Head of caudate nucleus (tissue), 42 donors: ENCODE measurements at places on chromosomes 3 and 15.

- no peak for DNase-seq
These were observed 231.1 kb upstream of the TRIM42 start for GRCh38 chr3:140446734-140447133.

DNA sequence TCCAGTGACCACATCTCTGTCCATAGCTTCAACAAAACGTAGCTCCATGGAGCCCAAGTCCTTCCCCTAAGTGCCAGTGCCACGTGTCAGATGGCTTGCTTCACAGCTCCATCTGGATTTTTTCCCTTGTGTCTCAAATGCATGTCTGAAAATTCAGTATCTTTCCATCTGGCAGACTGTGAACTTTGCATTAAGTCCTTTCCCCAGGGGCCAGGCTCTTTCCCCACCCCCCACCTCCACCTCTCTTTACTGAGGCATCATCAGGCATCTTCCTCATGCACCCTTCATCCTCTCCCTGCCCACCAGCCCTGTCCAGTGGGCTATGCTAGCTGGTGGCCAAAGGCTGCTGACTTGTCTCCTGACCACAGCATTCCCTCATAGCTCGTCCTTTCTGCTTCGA is 53.7 kb downstream of the PDIA5 start:
- DNase-seq = no peak

- no peak for DNase-seq
These were observed 35.6 kb downstream of the DHX30 start for GRCh38 chr3:47838503-47838902.

DNA sequence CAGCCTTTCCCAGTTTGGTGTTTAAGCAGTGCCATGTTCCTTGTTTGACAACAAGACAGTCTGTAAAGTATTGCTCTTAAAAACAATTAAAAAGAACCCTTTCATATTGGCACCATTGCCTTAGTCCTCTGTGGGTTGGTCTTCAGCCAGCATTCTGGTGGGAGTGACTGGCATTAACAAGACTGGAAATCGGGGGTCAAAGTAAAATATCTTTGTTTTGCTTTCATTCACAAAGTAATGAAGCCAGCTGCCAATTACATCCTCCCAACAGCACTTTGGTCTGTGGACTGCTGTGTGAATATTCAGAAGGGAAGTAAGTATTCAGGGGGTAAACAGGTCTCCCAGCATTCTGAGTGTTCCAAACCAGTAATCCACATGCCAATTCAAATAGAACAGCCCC is 8.3 kb upstream of the VILL start:
- no peak for DNase-seq
